ENCODE measurements at places on chromosomes 2 and 18.

DNA sequence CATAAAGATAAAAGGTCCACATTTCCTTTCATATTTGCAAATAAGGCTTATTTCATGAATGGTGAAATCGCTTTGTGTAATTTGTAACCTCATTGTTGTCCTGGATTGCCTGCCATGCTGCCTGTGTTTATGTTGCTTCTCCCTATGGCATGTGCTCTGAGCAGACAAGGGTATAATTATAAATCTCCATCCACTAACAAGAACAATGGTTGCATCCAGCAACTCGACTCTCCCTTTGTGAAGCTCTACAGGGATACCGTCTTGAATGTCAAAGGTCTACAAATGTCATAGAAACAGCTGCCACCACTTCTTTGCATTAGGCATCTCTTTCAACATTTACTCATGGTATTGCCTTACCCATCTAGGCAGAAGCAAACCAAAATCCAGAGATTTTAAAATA lies 209.6 kb downstream of the SLC8A1 start:
- DNase-seq = no peak

DNA sequence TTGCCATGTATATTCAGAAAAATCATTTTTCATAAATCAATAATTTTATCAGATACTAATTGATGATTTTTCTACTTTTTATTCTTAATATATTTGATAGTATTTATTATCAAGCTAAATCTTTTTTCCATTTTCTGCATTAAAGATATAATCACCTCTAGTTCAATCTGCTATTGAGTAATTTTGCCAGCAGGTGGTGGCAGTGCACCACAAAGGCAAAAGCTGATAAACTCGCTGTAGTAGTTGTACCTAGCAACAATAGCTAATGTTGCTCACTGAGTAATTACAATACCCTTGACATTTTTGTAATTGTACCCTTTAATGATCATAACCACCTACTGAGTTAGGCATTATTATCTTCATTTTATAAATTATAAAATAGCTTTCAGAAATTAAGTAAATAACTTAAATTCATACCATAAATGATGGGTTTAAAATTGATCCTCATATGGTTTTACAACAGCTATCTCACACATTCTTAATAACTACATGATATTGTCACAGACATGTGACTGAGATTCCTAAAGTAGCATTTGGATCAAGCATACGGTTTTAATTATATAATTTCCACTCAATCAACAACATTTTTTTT lies 52.0 kb upstream of the CALCRL start:
- peak; percentile 32 for DNase-seq

DNA sequence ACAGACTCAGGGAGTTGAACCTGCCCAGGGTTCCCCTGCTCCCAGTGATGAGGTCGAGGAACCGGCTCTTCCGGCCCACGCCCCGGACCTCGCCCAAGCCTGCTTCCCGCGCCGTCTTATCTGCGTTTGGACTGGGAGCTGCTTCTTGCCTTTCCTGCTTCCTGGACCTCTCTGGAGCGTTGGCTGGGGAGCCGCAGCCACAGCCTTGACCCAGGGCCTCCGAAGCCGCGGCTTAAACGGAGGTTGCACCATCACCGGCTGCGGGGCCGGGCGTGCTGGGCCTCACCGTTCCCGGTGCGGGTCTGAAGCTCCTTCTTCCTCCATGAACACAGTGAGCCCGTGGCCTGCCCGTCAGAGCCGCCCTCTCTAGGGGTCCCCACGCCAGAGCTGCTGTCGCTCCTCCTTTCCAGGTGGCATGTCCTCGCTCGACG lies 13.3 kb downstream of the NTSR2 start:
- no peak for DNase-seq

DNA sequence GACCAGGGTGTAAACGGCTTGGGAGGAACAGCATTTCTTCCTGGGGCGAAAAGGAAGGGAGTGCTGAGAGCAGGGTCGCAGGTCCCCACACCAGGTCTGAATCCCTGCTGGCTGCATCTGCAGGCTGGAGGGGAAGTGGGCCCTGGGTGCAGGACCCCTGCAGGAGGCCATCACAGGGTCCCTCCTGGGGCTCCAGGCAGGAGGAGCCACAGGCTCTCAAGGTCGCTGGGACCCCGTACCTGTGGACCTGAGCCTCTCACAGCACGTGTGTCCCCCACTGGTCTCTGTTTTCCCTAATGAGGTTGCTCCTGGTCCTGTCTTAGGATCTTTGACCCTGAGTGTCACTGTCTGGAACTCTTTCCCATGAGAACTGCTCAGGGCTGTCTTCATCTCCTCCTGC lies 147.8 kb upstream of the ZNF236 start:
- no peak for DNase-seq

- no peak for DNase-seq
Measured at GRCh38 chr2:12440731-12441130, 276.0 kb upstream of the TRIB2 start.

- no peak for DNase-seq
Measured at GRCh38 chr2:196413821-196414274, 225.7 kb upstream of the CCDC150 start.

- DNase-seq = no peak
Measured at GRCh38 chr2:102792568-102793208, 30.9 kb downstream of the TMEM182 start.
